ENCODE measurements at places on chromosomes 4 and X. TPM values are rescaled to one million over a fixed set of nuclear protein-coding genes. Genes with fewer than 3 reads are reported as not detected.
A peak's percentile ranks its signal among the peaks of the same experiment; 100 is the strongest.

GRCh38 chr4:184216515-184216914 lies 1.2 kb downstream of the ENPP6 start:
- DNase-seq, result no peak

GRCh38 chr4:16075061-16075460 lies 8.8 kb downstream of the PROM1 start:
- DNase-seq, result no peak

DNA sequence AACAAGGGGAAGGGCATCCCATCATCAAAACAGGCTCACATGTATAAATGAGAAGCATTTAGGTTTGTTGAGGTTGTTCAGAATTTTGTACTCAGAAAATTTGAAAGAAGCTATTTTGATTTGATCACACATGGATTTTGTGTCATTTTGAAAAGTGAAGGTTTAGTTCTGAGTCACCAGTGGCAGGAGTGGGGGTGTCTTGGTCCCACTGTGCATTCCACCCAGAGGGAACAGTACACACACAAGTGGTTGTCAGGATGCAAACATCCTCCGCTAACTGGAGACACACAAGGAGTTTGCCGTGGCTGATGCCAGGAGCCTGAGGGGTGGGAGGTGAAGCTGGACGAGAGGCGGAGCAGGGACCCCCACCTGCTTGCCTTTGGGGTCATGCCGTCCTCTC lies 198.2 kb upstream of the PSAPL1 start:
- no peak for DNase-seq

DNA sequence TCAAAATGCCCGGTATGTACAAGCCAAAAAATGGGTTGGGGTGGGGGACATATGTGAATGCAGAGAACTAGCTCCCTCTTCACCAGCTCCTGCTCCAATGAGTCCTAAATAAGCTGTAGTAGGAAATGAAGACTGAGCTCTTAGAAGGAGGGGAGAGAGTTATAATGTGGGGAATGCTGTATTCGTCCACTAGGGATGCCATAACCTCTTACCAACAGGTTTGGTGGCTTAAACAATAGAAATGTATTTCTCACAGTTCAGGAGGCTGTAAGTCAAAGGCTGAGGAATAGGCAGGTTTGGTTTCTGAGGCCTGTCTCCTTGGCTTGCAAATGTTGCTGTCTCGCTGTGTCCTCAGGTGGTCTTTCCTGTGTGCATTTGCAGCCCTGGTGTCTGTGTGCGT lies 4.4 kb upstream of the INPP4B start:
- no peak for DNase-seq

DNA sequence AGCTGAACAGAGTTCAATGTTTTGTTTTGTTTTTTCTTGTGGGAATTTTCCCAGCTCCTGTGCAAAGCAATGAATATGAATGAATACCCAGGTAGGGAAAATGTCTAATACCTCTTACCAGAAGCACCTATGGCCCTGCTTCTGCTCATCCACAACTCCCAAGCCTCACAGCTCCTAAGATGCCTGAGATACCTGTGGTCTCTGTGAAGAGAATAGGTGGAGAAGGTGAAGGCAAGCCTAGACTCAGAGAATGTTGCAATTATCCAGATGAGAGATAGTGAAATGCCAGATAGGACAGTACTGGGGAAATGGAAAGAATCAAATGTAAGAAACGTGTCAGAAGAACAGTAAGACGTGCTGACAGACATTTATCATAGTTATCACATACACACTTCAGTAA lies 70.2 kb upstream of the NOCT start:
- DNase-seq, result no peak

The CXCL3 gene
- not detected for total RNA-seq

DNA sequence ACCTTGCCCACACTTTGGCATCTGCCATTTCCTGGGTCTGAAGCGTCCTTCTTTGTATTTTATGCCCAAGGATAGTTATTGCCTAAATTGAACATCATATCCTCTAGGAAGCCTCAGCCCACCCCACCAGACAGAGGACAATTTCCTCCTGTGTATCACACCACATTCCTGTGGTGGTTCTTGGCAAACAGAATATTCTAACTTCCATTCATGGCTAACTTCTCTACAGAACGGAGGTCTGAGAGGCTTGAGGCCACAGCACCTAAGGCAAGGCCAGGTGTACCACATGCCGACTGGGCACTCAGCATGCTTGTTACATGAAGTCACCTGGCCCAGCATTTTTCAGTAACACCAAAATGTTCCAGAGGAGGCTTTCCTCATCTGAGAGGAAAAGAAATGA lies 42.4 kb downstream of the CD99L2 start:
- no peak for DNase-seq

The TMEM150C gene
- 8.1 TPM for total RNA-seq

The SPATA18 gene
- 2.5 TPM for total RNA-seq

DNA sequence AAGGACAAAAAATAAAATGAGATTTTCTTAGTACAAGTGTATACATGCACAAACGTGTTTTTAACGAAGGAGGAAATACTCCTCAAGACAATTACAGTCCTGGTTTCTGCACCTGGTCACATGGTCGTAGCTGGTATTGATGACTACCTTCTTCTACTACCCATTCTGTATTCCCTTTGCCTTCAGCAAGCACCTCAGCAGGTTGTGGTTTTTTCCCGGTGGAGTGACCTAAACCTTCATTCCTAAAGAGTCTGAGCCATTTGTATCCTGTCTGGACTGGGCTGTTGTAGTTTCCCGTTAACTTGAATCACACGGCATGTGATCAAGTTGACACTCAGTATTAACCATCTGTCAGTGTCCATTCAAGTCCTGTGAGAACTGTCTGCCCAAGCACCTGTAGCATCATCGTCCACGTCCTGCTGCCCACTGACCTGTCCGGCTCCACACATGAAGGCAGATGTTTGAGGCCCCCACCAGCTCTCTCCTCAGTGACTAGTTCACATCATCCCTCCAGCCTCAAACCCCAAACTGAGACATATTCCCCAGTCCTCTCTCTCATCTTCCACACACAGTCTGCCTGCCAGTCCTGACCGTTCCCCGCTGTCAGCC lies 31.1 kb upstream of the TBC1D14 start:
- no peak for DNase-seq

DNA sequence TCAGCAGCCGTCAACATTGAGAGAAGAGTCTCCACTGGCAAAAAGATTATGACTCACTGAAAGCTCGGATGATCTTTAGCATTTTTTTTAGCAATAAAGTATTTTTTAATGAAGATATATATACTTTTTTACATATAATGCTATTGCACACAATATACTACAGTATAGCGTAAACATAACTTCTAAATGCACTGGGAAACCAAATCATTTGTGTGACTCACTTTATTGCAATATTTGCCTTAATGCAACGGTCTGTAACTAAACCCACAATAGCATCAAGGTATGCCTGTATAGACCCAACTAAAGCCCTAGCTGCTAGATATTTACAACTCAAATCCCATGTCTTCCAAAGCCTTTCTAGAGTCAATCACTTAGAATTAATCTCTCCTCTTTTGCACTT lies 52.3 kb upstream of the EDNRA start:
- DNase-seq, result no peak

The TCP11X2 gene
- total RNA-seq, result not detected

The HS3ST1 gene
- total RNA-seq, result 0.08 TPM

- no peak for DNase-seq
These were observed 10.4 kb upstream of the SYP start for GRCh38 chrX:49210406-49210805.

The MAGED4B gene
- total RNA-seq, result 1.3 TPM

GRCh38 chrX:10095698-10096432 lies 60.9 kb upstream of the CLCN4 start:
- no peak for DNase-seq

DNA sequence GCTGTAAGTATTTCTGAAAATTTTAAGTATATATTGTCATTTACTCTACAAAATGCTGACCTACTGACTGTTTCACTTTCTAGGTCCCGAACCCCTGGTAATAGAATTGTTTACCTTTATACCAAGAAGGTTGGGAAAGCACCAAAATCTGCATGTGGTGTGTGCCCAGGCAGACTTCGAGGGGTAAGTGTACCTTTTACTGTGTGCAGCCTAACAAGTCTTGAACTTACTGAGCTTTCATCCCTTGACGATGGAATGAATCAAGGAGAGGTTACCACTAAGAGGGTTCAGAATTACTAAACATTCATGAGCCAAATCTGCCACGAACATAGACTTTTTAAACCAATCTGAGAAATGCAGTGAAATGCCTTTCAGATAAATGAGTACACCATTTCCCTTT lies 1.6 kb downstream of the RPL34 start:
- DNase-seq, result no peak

DNA sequence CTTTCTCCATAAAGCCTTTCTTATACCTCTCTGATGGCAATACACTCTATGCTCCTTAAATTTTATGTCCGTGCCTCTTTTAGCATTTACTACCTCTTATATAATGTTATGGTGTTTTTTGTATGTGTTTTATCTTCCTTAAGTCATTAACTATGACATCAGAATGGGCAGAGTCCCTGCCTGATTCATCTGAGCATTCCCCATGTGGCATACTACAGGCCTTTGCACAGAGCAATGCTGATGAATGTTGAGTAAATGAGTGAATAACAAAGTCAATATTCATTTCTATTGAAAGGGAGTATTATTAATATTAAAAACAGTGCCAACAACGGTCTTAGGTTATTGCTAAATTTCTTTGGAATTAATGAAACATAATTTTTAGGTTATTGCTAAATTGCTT lies 18.8 kb upstream of the RPS6KA3 start:
- DNase-seq, result no peak

GRCh38 chrX:78125148-78125547 lies 14.3 kb downstream of the TAF9B start:
- DNase-seq, result no peak

DNA sequence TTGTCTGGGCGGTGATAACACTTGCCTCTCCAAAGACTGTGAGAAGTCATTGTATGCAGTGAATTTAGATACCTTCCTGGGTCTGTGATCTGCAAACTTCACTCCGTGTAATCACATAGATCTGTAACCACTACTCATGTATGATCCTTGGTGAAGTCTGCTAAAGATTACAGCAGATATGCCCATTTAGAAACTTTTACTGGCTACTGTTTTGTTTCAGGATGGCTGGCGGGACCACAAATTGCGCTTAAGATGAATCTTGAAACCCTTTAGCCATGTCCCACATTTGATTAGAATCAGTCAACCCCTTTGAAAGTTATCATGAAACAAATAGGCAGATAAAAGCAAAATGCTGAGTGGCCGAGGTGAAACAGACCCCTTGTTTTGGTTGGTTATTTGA lies 126.5 kb upstream of the SCML1 start:
- no peak for DNase-seq

DNA sequence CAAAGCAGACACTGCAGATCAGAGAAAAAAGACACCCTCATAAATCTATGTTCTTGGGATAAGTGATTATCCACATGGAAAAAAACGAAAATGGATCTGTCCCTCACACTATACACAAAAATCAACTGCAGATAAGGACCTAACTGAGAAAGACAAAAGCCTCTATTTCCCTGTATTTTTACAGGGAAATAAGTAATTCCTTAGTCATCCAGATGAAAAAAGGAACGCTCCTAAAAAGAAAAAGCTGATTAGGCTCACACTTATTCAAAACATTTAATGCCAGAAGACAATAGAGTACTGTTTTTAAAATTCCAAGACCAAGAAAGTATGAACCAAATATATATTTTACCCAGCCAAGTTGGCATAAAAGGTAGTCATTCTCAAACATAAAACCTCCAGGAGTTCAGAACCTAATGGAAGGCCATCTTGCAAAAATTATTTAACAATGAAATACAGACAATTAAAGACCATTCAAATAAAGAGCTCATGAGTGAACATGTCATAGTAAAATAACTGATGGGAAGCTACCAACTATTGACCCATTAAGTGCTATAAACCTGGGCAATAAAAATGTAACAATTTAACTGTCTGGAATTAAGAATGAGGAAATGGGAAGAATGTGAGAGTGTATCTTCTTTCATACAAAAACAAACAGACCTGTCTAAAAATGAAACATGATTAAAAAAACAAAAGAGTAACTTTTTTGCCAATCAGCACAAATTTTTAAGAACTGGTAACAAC lies 20.4 kb downstream of the PAPSS1 start:
- no peak for DNase-seq

DNA sequence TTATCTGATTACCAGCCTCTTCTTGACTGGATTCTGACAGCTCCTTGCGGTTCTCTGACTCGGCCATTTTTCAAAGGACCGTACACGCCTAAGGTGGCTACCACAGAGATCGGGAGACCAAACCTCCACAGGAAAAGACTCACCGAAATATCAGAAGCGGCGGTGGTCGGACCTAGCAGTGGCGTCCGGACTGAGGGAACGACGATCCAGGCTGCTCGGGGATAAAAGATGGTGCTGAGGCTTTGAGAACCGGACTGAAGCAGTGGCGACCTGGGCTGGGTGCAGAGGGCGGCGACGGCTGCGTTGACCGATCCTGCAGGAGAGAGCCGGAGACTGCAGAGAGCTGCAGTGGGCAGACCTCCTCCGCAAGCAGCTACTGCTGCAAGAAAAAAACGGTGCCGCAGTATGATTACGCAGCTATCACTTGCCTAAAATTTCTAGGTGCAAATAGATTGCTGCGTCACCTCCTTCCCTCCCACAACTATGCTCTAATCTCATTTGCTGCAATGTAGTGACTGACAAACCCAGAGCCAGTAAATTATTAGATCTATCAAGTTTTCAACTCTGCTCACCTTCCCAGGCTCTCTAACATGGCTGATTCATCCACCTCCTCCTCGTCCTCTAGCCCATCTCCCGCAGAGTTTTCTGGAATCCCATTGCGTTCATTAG lies at the start of gene NAP1L2:
Gene NAP1L2, minus strand, starts transcription at position 426 of the 669 bp plus-strand sequence. Its CDS starts 359 bp downstream, at position 67.
- DNase-seq, result peak; percentile 39

The FGFRL1 gene
- total RNA-seq, result 64.8 TPM

- no peak for DNase-seq
These were observed 49.7 kb upstream of the PRKX start for GRCh38 chrX:3763111-3763510.

The SLC16A2 gene
- 65.6 TPM for total RNA-seq

DNA sequence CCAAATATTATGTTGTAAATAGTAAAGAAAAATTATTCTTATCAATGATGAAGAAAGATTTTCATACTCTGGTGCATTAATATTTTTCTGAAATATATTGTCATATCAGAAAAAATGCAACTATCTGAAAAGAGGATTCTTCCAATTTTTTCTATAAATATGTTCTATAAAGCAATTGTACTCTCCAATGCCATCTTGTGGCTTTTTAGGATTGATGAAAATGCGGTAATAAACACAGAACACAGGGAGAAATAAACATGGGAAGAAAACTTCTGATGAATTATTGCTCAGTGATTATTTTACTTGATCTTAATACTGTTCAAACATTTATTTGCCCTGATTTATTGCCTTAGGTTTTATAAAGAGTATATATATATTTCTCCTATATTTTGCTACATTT lies 215.4 kb downstream of the IL1RAPL1 start:
- DNase-seq, result no peak

The GAGE2A gene
- total RNA-seq, result 0.58 TPM

GRCh38 chrX:20374450-20374849 lies 107.7 kb upstream of the RPS6KA3 start:
- no peak for DNase-seq

DNA sequence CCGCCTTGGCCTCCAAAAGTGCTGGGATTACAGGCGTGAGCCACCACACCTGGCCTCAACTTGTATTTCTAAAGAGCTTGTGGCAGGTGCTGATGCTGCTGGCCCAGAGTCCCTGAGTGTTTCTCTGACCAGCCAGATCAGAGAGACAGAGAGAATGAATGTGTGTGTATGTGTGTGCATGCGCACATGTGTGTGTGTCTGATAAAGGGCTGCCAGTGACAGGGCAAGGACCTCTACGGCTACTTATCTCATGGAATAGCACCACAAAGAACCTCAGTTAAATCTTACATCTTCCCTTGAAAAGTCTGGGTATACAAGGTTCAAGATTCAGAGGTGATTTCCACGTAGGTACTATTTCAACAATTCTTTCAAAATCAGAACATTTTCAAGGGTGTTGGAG lies 86.0 kb downstream of the SCD5 start:
- no peak for DNase-seq

Measured in left lobe of liver (tissue), 2 donors.